Activated CD8-positive, alpha-beta T cell treated with anti-CD3 and anti-CD28 coated beads for 36 hours (primary cell): ENCODE measurements at places on chromosomes 5 and 9.

- H3K4me1 ChIP-seq = peaks cover 5% of the 10 kb centered on the region
- H3K27me3 ChIP-seq = peaks cover 14% of the 10 kb centered on the region
- H3K4me3 ChIP-seq = no peak overlapping the region
- DNase-seq = no peak
- H3K36me3 ChIP-seq = no peaks in the 10 kb centered on the region
- no peak overlapping the region for H3K27ac ChIP-seq
Measured at GRCh38 chr5:149019679-149020078, 43.2 kb downstream of the SH3TC2 start.

- H3K4me3 ChIP-seq = no peak overlapping the region
- no peak overlapping the region for H3K27ac ChIP-seq
- DNase-seq = no peak
- H3K27me3 ChIP-seq = no peaks in the 10 kb centered on the region
- peaks cover 11% of the 10 kb centered on the region for H3K4me1 ChIP-seq
Measured at GRCh38 chr9:2107906-2108451, 92.8 kb downstream of the SMARCA2 start.

GRCh38 chr5:80825786-80826460 lies 134.2 kb upstream of the RASGRF2 start:
- H3K4me1 ChIP-seq = no peaks in the 10 kb centered on the region
- peaks cover 45% of the 10 kb centered on the region for H3K36me3 ChIP-seq
- H3K27me3 ChIP-seq = no peaks in the 10 kb centered on the region

GRCh38 chr5:39712316-39713249 lies 287.8 kb upstream of the DAB2 start:
- no peak overlapping the region for H3K4me3 ChIP-seq
- H3K36me3 ChIP-seq = no peaks in the 10 kb centered on the region
- H3K27me3 ChIP-seq = peaks cover 12% of the 10 kb centered on the region
- no peaks in the 10 kb centered on the region for H3K4me1 ChIP-seq
- no peak overlapping the region for H3K27ac ChIP-seq
- DNase-seq = no peak

GRCh38 chr5:95631991-95632675 lies 12.2 kb downstream of the GPR150 start:
- peak; percentile 87 for DNase-seq
- peaks cover 3% of the 10 kb centered on the region for H3K27me3 ChIP-seq
- peak overlapping the region; percentile 34 for H3K4me3 ChIP-seq

DNA sequence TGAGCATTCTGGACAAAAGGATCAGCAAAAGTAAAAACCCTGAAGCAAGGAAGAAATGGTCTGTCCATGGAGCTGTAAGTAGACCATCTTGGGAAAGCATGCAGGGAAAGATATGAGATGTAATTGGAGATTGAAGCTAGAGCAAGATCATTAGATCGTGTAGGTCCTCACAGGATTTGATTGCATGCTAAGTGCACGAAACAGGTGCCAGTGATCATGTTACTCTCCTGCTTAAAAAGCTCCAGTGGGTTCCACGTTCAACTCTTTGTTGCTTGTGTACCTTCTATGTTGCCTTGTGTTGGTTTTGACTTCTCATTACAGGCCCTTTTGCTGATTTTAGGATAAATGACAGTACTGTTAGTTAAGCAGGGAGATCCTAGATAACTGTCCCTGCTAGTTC lies 442.0 kb downstream of the DMRT2 start:
- no peak for DNase-seq
- peaks cover 2% of the 10 kb centered on the region for H3K4me1 ChIP-seq
- no peaks in the 10 kb centered on the region for H3K27me3 ChIP-seq

- no peaks in the 10 kb centered on the region for H3K4me1 ChIP-seq
- no peaks in the 10 kb centered on the region for H3K27me3 ChIP-seq
- H3K4me3 ChIP-seq = no peak overlapping the region
- no peaks in the 10 kb centered on the region for H3K36me3 ChIP-seq
- DNase-seq = no peak
Measured at GRCh38 chr9:16622541-16622940, 247.9 kb downstream of the BNC2 start.

DNA sequence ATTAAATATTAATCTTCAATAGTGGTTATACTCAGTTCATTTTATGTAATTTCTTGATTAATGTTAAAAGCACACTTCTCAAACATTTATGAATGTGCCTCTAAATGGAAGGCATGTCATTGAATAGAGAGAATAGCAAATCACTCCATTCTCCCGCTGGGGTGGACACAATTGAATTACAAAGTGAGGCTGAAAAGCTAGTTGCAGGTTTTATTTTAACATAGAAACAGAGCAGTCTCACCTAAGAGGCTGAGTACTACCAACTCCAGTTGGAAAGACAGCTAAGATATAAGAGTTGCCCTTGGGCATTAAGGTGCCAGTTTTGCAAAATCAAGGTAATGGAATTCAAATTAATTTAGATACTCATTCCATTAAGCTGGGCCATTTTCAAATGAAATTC lies 147.2 kb downstream of the PCSK1 start:
- no peaks in the 10 kb centered on the region for H3K36me3 ChIP-seq
- no peak for DNase-seq
- no peak overlapping the region for H3K4me3 ChIP-seq
- peaks cover 4% of the 10 kb centered on the region for H3K4me1 ChIP-seq

DNA sequence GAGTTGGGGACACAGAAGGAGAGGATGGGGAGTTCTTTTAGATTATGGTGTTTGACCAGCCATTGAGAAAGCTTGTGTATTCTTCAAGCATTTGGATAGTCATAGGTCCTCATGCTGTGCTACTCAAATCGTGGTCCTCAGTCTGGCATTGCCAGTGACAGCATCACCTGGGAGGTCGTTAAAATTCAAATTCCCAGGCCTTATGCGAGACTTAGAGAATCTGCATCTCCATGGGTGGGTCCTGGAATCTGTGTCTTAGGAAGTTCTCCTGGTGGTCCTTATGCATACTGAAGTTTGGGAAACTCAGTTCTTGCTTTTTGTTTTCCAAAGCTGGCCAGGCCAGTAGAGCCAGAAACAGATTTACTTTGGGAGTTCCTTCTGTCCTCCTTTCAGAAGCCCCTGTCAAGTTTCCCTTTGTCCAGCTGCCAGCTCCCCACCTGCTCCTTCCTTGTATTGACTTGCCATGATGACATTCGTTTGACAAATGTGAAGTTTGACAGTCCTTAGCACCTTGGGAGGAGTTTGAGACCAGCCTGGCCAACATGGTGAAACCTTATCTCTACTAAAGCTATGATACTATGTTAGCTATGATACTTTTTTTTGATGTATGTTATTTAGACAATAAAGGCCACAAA lies 95.6 kb downstream of the PALM2AKAP2 start:
- H3K27me3 ChIP-seq = peaks cover 10% of the 10 kb centered on the region
- no peak overlapping the region for H3K27ac ChIP-seq
- H3K4me3 ChIP-seq = no peak overlapping the region
- no peak for DNase-seq
- no peaks in the 10 kb centered on the region for H3K36me3 ChIP-seq

DNA sequence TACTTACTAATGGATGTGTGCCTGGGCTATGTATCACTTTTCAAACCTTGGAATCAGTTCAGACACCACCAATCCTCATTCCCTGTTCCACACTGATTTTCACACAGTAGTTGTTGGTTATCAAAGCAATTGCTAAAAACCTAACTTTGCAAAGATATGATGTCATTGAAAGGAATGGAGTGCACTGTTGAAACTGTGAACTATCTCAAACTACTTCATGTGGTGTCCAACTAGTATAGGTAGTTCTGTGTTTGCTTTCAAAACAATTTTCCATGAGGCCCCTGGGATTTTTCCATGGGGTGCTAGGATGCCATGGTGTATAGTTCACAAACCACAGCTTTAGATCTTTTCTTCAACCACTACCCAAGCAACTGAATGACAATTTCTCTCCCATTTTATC lies 17.8 kb downstream of the INIP start:
- H3K27ac ChIP-seq = no peak overlapping the region
- H3K36me3 ChIP-seq = peaks cover 39% of the 10 kb centered on the region
- H3K4me1 ChIP-seq = peaks cover 28% of the 10 kb centered on the region
- DNase-seq = peak; percentile 17

DNA sequence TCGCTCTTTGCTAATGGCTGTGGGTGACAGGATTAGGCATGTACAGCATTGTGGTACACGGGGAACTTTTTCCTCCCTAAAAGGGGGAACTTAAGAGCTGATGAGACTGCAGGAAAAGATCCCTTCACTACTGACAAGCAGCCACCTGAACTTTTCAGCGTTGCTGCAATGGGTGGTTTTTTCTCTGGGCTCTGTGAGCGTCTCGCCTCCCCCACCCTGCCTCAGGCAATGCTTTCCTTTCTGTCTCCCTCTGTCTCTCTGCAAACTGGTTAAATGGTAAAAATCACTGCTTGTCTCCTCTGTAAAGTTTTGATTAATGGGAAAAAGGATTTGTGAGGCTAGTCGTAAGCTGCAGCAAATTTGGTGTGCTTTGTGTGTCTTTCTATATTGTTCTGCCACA lies 20.3 kb downstream of the HSD17B3 start:
- no peaks in the 10 kb centered on the region for H3K36me3 ChIP-seq
- H3K27ac ChIP-seq = no peak overlapping the region

GRCh38 chr9:117916291-117916690 lies 212.1 kb downstream of the TLR4 start:
- no peak for DNase-seq
- no peak overlapping the region for H3K4me3 ChIP-seq
- H3K4me1 ChIP-seq = no peaks in the 10 kb centered on the region

GRCh38 chr5:132238169-132238744 lies 10.6 kb upstream of the P4HA2 start:
- no peaks in the 10 kb centered on the region for H3K27me3 ChIP-seq
- no peaks in the 10 kb centered on the region for H3K36me3 ChIP-seq
- H3K4me1 ChIP-seq = no peaks in the 10 kb centered on the region
- H3K4me3 ChIP-seq = no peak overlapping the region

- no peak for DNase-seq
- H3K27me3 ChIP-seq = no peaks in the 10 kb centered on the region
- H3K4me1 ChIP-seq = no peaks in the 10 kb centered on the region
- no peak overlapping the region for H3K4me3 ChIP-seq
- no peak overlapping the region for H3K27ac ChIP-seq
Measured at GRCh38 chr9:33404788-33405362, 2.5 kb upstream of the AQP7 start.

DNA sequence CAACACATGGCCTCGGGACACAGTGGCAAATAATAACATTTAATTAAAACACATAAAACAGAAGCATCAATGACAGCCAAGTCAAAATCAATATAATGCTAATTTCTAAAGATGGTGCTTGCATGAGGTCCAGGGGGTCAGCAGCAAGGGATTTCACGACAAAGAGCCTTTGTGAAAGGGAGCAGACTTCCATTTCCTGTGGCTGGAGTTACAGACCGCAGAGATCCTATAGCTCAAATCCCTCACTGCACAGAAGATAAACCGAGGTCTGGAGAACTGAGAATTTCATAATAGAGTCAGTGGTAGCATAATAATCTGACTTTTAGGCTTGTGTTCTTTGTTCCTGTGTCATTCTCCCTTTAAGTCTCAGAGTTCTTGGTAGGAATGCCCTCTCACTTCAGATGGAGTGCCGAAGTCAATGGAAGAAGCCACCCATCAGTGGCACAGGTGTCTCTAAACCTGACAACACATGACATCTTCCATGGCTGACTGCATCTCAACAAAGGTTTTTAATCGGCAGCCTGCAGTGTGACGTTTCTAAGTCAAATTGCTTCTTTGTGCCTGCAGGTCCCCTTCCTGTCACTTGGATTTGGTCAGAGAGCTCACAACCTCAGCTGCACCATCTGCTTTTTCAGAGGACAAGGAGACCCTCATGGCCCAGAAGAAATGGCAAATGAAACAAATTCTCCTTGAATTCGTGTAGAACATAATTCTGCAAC lies 67.4 kb downstream of the CARTPT start:
- H3K27me3 ChIP-seq = peaks cover 11% of the 10 kb centered on the region
- H3K4me3 ChIP-seq = no peak overlapping the region
- peaks cover 16% of the 10 kb centered on the region for H3K4me1 ChIP-seq
- no peak for DNase-seq

- H3K4me1 ChIP-seq = peaks cover 66% of the 10 kb centered on the region
- DNase-seq = peak; percentile 75
- no peaks in the 10 kb centered on the region for H3K36me3 ChIP-seq
- no peaks in the 10 kb centered on the region for H3K27me3 ChIP-seq
- peak within 1 kb of the TSS; percentile 79 for H3K27ac ChIP-seq
Measured at GRCh38 chr9:112750016-112750763, at the start of gene SNX30. Gene SNX30 (plus strand): TSS chr9:112750760. CDS start chr9:112751002, 242 bp downstream.

GRCh38 chr5:177450667-177451424 lies 4.2 kb downstream of the PRR7 start:
- H3K27ac ChIP-seq = no peak overlapping the region
- no peak for DNase-seq
- peaks cover 8% of the 10 kb centered on the region for H3K36me3 ChIP-seq
- H3K4me1 ChIP-seq = peaks cover 33% of the 10 kb centered on the region

DNA sequence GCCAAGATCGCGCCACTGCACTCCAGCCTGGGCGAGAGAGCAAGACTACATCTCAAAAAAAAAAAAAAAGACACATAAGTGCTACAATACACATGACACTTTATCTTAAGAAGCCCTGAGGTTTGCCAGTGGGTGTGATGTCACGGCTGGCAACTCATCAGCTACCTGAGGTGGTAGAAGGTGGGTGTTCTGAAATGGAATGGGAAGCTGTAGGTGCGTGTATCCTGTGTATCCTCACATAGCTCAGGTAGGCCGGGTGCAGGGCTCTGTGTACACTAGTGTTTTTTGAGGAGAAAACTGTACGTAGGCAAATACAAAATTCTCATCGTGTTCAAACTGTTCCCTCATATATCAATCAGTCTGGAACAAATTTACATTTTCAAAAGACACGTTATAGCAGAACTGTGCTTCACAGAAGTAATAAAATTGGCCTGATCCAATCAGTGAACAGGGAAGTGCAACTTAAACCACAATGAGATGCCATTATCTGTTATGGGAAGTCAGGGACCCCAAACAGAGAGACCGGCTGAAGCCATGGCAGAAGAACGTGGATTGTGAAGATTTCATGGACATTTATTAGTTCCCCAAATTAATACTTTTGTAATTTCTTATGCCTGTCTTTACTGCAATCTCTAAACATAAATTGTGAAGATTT lies 10.4 kb downstream of the BICD2 start:
- H3K4me3 ChIP-seq = no peak overlapping the region
- no peaks in the 10 kb centered on the region for H3K27me3 ChIP-seq
- peaks cover 18% of the 10 kb centered on the region for H3K36me3 ChIP-seq
- no peak for DNase-seq
- peaks cover 45% of the 10 kb centered on the region for H3K4me1 ChIP-seq

GRCh38 chr5:159341906-159342310 lies 11.6 kb upstream of the IL12B start:
- H3K27me3 ChIP-seq = no peaks in the 10 kb centered on the region
- peaks cover 45% of the 10 kb centered on the region for H3K4me1 ChIP-seq
- H3K4me3 ChIP-seq = no peak overlapping the region
- DNase-seq = peak; percentile 61
- H3K36me3 ChIP-seq = peaks cover 4% of the 10 kb centered on the region
- H3K27ac ChIP-seq = no peak overlapping the region

- H3K27ac ChIP-seq = no peak overlapping the region
- H3K36me3 ChIP-seq = no peaks in the 10 kb centered on the region
- no peaks in the 10 kb centered on the region for H3K27me3 ChIP-seq
- DNase-seq = no peak
- no peak overlapping the region for H3K4me3 ChIP-seq
- no peaks in the 10 kb centered on the region for H3K4me1 ChIP-seq
Measured at GRCh38 chr5:10482791-10483530, 41.3 kb downstream of the ROPN1L start.

GRCh38 chr9:77807846-77808750 lies 160.0 kb upstream of the GNA14 start:
- peak overlapping the region; percentile 25 for H3K27ac ChIP-seq
- no peak overlapping the region for H3K4me3 ChIP-seq
- H3K36me3 ChIP-seq = peaks cover 27% of the 10 kb centered on the region
- H3K27me3 ChIP-seq = no peaks in the 10 kb centered on the region
- DNase-seq = no peak
- H3K4me1 ChIP-seq = peaks cover 22% of the 10 kb centered on the region
